ENCODE measurements at places on chromosomes 7 and 10. TPM values are rescaled to one million over a fixed set of nuclear protein-coding genes. Genes with fewer than 3 reads are reported as not detected.

GRCh38 chr7:84251277-84251781 is 56.7 kb upstream of the SEMA3A start:
- DNase-seq: no peak

- DNase-seq: peak; percentile 61
Measured at GRCh38 chr7:148979827-148980226, 48.5 kb downstream of the PDIA4 start.

DNA sequence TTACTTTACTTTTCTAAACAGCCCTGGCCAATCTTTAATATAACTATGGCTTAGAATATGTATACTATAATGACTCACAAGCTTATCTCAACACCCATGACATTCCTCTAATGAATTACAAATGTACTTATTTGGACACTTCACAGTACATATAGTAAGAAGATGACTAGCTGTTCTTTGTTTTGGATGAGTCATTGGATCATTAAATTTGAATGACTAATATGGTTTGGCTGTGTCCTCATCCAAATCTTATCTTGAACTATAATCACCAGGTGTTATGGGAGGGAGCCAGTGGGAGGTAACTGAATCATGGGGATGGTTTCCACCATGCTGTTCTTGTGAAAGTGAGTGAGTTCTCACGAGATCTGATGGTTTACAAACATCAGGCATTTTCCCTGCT is 807.5 kb upstream of the SORCS1 start:
- no peak for DNase-seq

- peak; percentile 37 for DNase-seq
Measured at GRCh38 chr10:100006243-100006886, 3.4 kb downstream of the DNMBP start.

- no peak for DNase-seq
Measured at GRCh38 chr7:512146-512510, 7.5 kb downstream of the PDGFA start.

DNA sequence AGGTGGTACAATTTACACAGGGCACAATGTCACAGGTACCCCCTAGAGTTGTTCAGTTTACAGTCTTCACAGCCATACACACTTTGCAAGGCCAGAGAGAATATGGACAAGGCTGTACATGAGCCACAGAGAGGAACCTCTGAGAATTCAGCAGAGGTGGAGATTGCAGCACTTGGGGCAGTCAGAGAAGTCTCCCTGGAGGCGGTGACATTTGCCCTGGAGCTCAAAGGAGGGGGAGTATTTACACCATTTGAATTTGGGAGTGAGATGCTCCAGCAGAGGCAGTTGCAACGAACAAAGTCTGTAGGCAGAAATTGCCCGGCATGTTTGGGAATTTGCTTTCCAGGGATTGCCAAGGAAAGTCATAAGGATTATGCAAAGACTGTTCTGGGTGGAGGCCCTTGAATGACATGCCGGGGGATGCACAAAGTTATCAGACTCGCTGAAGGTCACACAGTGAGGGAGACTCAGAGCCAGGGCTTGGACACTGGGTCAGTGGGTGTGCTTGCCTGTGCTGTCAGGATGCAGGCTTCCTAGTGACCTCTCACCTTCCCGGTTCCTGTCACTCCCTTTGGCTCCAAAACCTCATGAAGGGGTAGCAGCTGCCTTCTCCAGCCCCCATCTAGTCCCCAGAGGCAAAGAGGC is 160.7 kb upstream of the PCBD1 start:
- no peak for DNase-seq

LFNG gene
- total RNA-seq: 50.6 TPM

SRRM3 gene
- total RNA-seq: not detected

SPDYE6 gene
- not detected for total RNA-seq

LRRD1 gene
- not detected for total RNA-seq

KLF6 gene
- 116 TPM for total RNA-seq

GNGT1 gene
- not detected for total RNA-seq

Measured in activated CD8-positive, alpha-beta T cell treated with anti-CD3 and anti-CD28 coated beads for 36 hours (primary cell).